Mesenteric fat pad (tissue), 1 donor: ENCODE measurements at places on chromosomes 3 and 15. TPM values are rescaled to one million over a fixed set of nuclear protein-coding genes. Genes with fewer than 3 reads are reported as not detected.

ANKUB1 gene
- total RNA-seq: not detected

FOXB1 gene
- total RNA-seq: not detected

UROC1 gene
- total RNA-seq: not detected

CYP11A1 gene
- 1.9 TPM for total RNA-seq

FANCD2OS gene
- not detected for total RNA-seq

GRCh38 chr3:54983266-54984099, 55.6 kb upstream of the LRTM1 start:
- DNase-seq: no peak

GRCh38 chr3:64318001-64318400, 92.7 kb upstream of the PRICKLE2 start:
- no peak for DNase-seq

- DNase-seq: no peak
Measured at GRCh38 chr3:47054412-47054811, 74.9 kb downstream of the NBEAL2 start.

- no peak for DNase-seq
Measured at GRCh38 chr3:49158103-49158709, 7.9 kb downstream of the CCDC71 start.

DNA sequence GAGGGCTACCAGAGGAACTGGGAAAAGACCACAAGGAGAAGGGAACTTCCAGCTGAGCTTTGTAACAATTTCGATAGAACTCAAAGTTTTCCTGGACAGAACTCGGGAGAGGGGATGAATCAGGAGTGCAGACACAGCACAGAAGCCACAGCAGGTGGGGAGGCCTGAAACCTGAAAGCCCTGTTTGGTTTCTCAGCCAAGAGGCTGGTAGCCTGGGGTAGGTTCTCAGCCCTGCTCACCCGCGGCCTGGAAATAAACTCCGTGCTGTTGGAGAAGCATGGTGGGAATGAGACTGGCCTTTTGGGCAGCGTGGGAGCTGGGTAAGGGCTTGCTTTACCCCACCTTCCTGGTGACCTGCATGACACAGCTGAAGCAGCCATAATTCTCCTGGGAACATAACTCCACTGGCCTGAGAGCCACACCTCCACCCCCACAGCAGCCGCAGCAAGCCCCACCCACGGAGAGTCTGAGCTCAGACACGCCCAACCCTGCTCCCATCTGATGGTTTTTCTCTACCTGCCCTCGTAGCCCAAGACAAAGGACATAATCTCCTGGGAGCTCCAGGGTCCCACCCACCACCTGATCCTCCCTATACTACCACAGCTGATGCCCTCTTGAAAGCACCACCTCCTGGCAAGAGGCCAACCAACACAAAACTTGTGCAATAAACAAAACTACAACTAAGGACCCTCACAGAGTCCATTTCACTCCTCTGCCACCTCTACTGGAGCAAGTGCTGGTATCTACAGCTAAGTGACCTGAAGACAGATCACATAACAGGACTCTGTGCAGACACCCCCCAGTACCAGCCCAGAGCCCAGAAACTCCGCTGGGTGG, 52.5 kb upstream of the CHRM5 start:
- DNase-seq: no peak

GRCh38 chr3:124419303-124419702, 310.9 kb upstream of the UMPS start:
- DNase-seq: no peak

- peak; percentile 82 for DNase-seq
Measured at GRCh38 chr3:14137445-14137844, 12.6 kb downstream of the TMEM43 start.

- DNase-seq: no peak
Measured at GRCh38 chr3:134696155-134696554, 45.3 kb upstream of the KY start.

- no peak for DNase-seq
Measured at GRCh38 chr3:63193647-63194046, 84.5 kb upstream of the SYNPR start.

- DNase-seq: no peak
Measured at GRCh38 chr3:179551349-179552105, 11.2 kb upstream of the ACTL6A start.

DNA sequence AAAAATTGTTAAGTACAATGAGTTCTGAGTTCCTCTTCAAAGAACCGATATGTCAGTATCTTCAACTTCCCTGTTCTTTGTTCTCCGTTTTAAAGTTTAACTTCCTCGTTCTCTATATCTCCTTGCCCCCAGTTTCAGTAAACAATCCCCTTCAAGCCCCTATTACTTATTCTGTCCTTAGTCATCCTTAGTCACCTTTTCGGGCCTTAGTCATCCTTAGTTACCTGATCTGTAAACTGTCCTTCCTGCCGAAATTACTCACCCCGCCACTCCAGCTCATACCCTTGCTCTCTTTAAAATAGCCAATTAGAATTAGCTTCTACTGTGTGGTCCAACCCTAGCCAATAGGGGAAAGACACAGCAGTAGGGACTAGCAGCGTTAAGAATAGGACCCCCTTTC, 1165.6 kb downstream of the NSUN3 start:
- DNase-seq: no peak

GRCh38 chr15:77021088-77021481, 26.2 kb downstream of the PSTPIP1 start:
- DNase-seq: no peak

- no peak for DNase-seq
Measured at GRCh38 chr3:161137260-161137659, 32.1 kb upstream of the B3GALNT1 start.

DNA sequence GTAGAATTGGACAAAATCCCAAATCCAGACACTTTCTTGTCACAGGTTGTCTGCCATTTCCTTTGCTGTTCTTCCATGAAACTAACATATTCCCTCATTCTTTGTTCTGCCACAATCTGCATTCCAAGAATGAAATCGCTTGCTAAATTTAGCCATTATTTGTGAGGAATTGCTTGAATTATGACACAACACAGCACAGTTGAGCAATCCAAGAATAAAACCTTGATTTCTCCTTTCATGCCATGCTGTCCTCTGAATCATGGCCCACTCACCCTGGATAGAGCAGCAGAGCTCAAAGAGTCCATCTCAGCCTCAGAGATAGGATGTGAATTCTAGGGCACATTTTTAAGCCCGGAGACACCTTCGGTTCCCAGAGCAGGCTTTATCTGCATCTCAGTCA, 35.2 kb upstream of the GREM1 start:
- no peak for DNase-seq

- DNase-seq: no peak
Measured at GRCh38 chr3:25038271-25038670, 389.8 kb upstream of the RARB start.

GRCh38 chr3:121941592-121941991, 47.4 kb downstream of the SLC15A2 start:
- no peak for DNase-seq

DNA sequence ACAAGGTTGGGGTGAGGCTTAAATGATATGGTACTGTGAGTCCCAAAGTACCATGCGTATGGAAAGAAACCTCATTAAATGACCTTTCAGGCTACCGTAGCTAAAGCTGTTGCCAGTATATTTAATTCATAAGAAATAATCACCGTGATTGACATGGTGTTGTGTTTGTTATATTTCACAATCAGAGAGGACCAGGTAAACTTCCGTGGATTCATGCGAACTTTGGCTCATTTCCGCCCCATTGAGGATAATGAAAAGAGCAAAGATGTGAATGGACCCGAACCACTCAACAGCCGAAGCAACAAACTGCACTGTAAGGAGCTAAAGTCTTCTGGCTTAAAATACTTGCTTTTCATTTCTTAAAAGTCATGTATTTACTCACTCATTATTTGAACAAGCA, 31.5 kb downstream of the CHP1 start:
- no peak for DNase-seq

DNA sequence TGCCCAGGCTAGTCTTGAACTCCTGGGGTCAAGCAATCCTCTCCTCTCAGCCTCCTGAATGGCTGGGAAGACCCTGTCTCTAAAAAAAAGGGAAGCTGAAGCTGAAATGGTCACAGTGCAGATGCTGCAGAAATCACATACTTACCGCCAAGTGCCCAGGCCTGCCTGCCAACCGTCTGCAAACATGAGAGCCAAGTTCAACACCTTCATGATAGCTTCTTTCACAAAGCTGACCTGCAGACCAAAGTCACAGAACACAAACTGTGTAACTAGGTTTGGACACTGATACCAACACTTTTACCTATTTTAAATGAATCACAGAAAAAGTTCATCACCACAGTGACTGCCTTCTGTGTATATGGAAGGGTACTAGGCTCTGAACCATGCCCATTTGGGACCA, 22.8 kb upstream of the CYFIP1 start:
- DNase-seq: no peak

DNA sequence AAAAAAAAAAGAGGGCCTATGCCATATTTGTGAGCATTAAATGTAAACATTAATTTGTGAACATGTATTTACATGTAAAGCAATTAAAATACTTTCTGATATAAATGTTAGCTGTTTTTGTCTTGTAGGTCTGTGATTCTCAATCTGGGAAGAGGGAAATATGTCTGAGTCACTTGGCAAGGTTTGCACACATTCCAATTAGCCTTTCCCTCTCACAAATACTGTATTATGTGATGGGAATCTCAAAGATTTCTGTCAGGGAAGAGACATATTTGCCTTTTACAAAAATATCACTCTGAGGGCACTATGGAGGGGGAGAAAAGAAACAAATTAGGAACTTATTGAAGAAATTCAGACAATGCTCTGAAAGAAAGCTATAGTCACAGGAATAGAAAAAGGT, 483.6 kb downstream of the GBE1 start:
- DNase-seq: no peak

DNA sequence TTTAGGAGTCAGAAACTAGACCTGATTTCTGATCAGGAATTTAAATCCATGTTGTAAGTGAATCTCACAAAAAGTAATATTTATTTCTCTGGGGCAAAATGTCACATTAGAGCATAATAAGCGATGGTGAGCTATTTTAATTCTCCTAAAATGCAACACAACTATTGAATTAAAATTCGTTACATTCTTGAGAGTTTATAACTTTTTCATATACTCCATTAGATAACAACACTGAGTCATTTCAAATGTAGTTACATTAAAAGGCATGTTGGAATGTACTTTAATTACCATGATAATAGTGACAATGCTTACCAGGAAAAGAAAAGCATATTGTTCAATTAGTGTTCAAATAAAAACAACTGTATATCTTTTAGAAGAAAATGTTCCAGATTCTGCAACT, 116.9 kb downstream of the CADM2 start:
- no peak for DNase-seq

DNA sequence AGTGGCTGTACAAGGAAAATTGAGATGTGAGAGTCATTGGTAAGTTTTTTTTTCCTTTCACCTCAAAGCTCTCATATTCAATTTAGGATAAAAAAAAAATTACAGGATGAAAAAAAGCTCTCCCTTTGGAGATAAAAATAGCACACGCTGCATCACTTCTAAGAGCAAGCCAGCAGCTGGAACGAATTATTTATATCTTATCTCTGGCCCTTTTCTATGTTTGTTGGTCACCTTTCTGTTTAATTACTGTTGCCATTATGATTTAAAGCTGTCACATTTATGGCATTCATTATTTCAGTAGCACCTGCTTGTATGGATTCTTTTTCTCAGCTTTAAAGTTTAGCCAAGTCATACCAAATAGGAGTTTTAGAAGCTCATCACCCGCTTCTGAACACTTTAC, 171.6 kb upstream of the PDZRN3 start:
- no peak for DNase-seq

DNA sequence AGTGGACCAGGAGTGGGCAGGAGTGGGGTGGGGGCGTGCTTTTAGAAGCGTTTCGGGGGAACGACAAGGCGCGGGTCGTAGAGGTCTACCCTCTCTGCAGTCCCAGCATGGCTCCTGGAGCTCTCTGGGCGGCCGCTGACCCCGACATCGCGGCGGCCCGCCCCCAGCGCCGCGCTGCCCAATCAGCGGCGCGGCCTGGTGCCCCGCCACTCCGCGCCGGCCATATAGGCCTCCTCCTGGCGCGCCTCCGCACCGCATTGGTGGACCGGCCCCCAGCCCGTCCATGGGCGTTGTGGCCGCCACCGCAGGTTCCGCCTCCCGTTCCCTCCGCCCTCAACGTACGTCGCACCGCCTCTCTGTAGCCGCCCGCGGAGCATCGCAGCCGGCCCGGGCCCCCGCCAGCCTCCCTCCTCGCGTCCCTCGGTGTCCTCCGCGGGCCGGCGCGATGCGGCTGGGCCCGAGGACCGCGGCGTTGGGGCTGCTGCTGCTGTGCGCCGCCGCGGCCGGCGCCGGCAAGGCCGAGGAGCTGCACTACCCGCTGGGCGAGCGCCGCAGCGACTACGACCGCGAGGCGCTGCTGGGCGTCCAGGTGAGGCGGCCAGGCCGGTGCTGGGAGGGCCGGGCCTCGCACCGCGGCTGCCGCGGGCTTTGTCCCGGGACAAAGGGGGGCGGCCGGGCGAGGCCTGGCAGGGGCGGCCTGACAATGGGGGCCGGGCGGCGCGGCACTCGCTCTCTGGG, at the start of gene RCN2:
RCN2 (plus strand) TSS at position 353 of the 738 bp plus-strand sequence; CDS start at position 446, 93 bp downstream.
- peak; percentile 98 for DNase-seq

DNA sequence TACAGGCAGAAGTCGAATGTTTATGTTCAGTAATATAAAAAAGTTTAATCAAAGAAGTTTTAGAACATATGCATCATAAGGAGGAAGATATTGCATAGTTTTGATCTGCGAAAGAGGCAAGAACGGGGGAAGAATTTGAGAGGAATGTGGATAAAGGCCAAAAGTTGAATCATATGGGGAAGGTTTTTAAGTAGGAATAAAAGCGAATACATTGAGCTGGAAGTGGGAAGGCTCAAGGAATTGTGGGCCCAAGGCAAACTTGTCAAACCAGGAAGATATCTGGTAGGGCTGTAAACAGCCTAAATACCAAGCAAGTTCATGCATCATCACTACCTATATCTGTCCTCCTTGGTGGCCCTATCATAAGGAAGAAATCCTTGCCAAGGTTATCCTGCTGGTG, 186.9 kb downstream of the MAGI1 start:
- no peak for DNase-seq

- DNase-seq: no peak
Measured at GRCh38 chr3:148998297-148998696, 7.0 kb downstream of the GYG1 start.

GRCh38 chr3:13020159-13020750, 53.0 kb downstream of the IQSEC1 start:
- DNase-seq: no peak

DNA sequence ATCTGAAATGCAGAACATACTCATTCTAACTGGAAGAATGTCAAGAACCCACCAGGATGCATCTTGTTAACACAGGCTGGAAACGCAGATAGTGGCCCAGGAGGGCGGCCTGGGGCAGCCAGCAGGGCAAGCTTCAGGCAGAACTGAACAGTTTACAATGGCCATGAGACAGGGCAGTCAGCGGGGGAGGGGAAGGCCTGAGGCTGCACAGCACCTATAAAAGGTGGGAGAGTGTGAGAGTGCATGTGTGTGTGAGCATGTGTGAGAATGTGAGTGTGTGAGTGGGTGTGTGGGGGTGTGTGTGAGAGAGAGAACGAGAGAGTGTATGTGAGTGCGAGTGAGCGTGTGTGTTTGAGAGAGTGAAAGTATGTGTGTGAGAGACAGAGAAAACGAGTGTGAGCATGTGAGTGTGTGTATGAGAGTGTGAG, 26.8 kb upstream of the SLCO2A1 start:
- DNase-seq: peak; percentile 76

GRCh38 chr15:23574742-23575141, 9.3 kb downstream of the MKRN3 start:
- no peak for DNase-seq
